ENCODE measurements at places on chromosomes 7 and 10.

DNA sequence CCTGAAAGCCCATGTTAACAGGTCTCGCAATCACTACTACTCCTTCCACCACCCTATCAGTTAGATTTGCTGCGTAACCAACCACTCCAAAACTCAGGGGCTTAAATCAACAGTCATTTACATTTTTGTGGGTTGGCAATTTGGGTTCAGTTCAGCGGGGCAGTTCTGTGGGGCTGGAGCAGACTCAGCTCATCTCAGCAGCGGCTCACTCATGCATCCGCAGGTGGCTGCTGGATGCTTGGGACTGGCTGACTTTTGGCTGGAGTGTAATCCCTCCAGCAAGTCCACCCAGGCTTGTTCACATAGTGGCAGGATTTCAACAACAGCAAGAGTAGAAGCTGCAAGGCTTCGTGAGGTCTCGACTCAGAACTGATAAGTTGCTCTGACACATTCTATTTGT is 79.2 kb downstream of the NEUROD6 start:
- no peak for DNase-seq

GRCh38 chr10:71713135-71714030 is 6.2 kb downstream of the C10orf105 start:
- no peak for DNase-seq

DNA sequence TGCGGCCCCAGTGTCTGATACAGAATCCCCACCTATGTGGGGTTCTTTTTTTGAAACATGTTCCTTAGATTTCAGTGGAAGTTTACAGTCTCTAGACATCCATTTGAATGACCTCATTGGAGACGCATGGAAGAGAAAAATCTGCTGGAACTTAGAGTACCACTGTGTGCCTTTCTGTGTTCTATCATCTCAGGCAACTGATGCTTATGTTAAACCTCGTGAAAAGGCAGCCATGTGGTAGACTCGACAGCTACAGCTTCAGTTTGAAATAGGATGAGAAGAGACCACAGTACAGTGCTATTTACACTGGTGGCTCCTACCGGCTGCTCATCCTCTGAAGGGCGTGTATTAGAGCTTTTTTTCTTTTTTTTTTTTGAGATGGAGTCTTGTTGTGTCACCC is 74.4 kb downstream of the FAM171A1 start:
- no peak for DNase-seq

- DNase-seq, result no peak
Observed at GRCh38 chr10:50874723-50875122, 10.7 kb downstream of the A1CF start.

DNA sequence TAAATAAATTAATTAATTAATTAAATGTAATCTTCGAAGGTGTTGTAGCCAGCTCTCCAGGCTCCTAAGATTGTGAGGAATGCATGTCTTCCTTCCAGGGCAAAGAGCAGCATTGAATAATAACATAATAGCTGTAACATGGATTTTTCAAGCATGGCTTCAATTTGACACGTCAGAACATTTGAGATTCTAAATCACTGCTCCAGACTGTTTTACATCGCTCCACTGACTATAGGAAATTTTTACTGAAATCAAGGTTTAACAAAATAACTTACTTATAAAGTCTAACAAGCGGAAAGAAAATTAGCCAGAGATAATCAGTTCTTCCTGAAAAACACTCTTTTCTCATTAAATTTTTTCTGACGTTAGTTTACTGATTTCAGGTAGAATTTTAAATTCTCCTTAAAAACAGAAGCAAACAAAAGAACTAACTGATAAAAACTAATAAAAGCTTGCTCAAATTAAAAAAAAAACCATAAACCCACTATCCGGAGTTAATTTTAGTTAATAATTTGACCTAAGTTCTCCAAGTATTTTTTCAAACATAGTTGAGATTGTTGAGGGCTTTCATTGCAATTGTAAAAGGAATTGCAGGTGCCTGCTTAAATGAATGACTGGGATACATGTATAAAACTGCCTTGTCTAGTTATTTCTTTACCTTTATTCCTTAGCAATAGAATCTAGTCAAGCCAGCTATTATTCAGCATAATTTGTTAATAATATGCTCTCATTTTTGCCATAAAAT is 51.2 kb upstream of the SGCE start:
- no peak for DNase-seq

- no peak for DNase-seq
Observed at GRCh38 chr7:88106434-88106833, 113.4 kb downstream of the SRI start.

GRCh38 chr10:77458986-77459590 is 178.5 kb downstream of the KCNMA1 start:
- DNase-seq, result no peak

- DNase-seq, result no peak
Observed at GRCh38 chr10:78729366-78729765, 339.4 kb upstream of the ZMIZ1 start.

DNA sequence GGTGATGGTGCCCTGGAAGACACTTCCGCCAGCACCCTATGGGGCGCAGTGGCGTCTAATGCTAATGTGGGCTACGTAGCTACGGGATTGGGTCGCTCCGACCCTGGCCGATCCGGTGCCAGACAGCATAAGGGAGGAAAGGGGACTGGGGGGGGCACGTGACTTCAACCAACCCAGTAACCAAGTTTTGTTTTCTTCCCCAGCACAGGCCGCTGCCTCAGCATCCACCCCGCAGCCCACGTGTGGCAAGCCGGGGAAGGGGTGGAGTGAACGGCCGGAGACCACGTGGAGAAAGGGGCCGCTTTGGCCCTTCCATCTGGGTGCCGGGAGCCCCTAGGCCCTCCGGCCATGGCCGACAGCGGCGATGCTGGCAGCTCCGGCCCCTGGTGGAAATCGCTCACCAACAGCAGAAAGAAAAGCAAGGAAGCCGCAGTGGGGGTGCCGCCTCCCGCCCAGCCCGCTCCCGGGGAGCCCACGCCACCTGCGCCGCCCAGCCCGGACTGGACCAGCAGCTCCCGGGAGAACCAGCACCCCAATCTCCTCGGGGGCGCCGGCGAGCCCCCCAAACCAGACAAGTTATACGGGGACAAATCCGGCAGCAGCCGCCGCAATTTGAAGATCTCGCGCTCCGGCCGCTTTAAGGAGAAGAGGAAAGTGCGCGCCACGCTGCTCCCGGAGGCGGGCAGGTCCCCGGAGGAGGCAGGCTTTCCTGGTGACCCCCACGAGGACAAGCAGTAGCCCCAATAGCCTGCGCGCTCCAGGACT is 2.5 kb downstream of the PRR15 start:
- no peak for DNase-seq

Measured in activated T-cell treated with anti-CD3 and anti-CD28 coated beads for 24 hours (primary cell).